ENCODE measurements at places on chromosomes 1 and 21. TPM values are rescaled to one million over a fixed set of nuclear protein-coding genes. Genes with fewer than 3 reads are reported as not detected.

DNA sequence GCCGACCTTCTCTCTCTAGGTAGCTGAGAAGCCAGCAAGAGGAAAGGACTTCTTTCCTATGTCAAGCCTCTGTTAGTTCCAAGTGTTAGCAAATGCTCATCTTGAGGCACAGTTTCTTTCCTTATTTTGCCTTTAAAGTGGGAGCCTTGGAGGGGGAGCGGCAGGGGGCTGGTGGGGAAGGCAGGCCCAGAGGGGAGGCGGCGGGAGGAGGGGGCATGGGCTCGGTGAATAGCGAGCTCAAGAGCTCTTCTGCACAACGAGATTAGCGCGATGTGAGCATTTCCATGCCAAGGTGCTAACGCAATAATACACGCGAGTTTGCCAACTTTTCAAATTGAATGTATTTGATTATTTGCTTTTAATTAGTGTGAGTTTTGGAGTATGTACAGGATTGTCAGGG lies 372.6 kb downstream of the RPS6KC1 start:
- DNase-seq, result no peak

Gene LCE1C
- total RNA-seq, result not detected

- DNase-seq, result no peak
These were observed 453.8 kb downstream of the NEGR1 start for GRCh38 chr1:71828431-71829012.

Gene RAB42
- total RNA-seq, result 1.5 TPM

Data from glomerular endothelial cell (primary cell).